ENCODE measurements at places on chromosomes 1 and 21.

- no peaks in the 10 kb centered on the region for H3K4me1 ChIP-seq
- H3K27me3 ChIP-seq: no peaks in the 10 kb centered on the region
- DNase-seq: no peak
- no peaks in the 10 kb centered on the region for H3K36me3 ChIP-seq
- no peak overlapping the region for H3K4me3 ChIP-seq
- no peak overlapping the region for H3K27ac ChIP-seq
Observed at GRCh38 chr1:243454328-243454997, 198.6 kb downstream of the SDCCAG8 start.

DNA sequence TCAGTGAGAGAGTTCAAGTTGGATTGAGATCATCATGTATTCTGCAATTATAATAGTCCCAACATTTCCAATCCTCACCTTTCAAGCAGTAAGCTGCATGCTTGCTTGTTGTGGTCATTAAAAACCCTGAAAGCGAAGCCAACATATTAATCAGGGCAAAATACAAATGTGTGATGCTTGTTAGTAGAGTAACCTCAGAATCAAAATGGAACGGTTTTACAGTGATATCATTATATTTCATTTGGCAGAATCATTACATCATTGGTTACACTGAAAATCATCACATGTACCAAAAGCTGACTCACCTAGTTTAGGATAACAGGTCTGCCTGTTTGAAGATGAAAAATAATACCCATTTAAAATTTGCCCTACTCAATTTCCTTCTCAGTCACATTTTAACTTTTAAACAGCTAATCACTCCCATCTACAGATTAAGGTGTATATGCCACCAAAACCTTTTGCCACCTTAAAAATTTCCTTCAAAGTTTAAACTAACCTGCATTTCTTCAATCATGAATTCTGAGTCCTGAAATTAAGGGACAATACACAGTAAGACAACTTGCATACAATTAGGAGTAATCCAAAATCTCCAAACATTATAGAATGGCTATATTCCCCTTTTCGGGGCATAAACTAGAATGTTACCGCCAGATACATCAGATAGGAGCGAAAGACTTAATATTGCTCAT lies 3.5 kb downstream of the GAS5 start:
- H3K4me1 ChIP-seq: peaks cover 25% of the 10 kb centered on the region
- peak overlapping the region; percentile 13 for H3K27ac ChIP-seq
- no peak for DNase-seq

- no peaks in the 10 kb centered on the region for H3K27me3 ChIP-seq
- H3K4me3 ChIP-seq: no peak overlapping the region
- H3K4me1 ChIP-seq: peaks cover 4% of the 10 kb centered on the region
- no peak for DNase-seq
- H3K27ac ChIP-seq: no peak overlapping the region
Observed at GRCh38 chr1:184803180-184803492, 48.5 kb upstream of the EDEM3 start.

DNA sequence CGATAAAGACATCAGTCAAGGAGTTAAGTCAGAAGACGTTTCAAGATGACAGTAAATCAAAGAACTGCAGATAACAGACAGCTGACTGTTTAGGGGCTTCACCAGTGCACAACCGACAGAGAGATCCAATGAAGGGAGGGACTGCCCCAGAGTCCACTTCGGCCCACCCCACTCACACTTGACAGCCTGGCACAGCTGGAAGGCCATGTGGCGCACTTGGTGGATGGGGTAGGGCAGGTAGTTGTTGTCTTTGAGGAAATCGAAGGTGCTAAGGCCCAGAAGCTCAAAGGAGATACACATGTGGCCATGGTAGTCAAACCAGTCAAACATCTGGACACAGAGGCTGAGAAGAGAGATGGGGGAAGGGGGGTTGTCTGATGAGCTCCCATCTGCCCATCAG lies 4.4 kb upstream of the SCAMP3 start:
- H3K27me3 ChIP-seq: no peaks in the 10 kb centered on the region
- peaks cover 3% of the 10 kb centered on the region for H3K4me1 ChIP-seq
- peaks cover 48% of the 10 kb centered on the region for H3K36me3 ChIP-seq
- no peak overlapping the region for H3K27ac ChIP-seq

GRCh38 chr1:167210966-167211674 lies 9.6 kb upstream of the POU2F1 start:
- H3K36me3 ChIP-seq: no peaks in the 10 kb centered on the region
- no peaks in the 10 kb centered on the region for H3K4me1 ChIP-seq
- no peak overlapping the region for H3K27ac ChIP-seq
- H3K27me3 ChIP-seq: peaks cover 13% of the 10 kb centered on the region
- DNase-seq: no peak

GRCh38 chr1:207848234-207848633 lies 62.7 kb downstream of the CD34 start:
- no peak overlapping the region for H3K4me3 ChIP-seq
- peak; percentile 90 for DNase-seq
- peaks cover 40% of the 10 kb centered on the region for H3K4me1 ChIP-seq
- H3K27ac ChIP-seq: peak overlapping the region; percentile 90

DNA sequence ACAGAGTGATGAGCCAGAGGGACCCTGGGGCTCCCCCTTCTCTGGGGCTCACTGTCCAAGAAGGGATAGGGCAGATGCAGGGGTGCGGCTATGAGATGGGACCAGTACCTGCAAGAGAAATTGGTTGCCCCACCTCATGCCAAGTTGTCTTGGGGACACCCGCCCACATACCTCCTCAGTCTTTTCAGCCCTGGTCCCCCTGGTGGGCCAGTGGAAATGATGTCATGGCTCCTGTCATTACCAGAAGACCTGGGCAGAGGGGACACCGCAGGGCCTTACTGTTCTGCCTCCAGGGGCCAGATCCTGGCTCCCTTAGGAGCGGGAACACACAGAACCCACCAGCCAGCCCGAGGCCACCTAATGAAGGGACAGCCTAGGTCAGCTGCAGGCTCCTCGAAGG lies 63.2 kb downstream of the CDK18 start:
- no peak for DNase-seq
- no peaks in the 10 kb centered on the region for H3K36me3 ChIP-seq
- no peaks in the 10 kb centered on the region for H3K4me1 ChIP-seq
- no peak overlapping the region for H3K27ac ChIP-seq

DNA sequence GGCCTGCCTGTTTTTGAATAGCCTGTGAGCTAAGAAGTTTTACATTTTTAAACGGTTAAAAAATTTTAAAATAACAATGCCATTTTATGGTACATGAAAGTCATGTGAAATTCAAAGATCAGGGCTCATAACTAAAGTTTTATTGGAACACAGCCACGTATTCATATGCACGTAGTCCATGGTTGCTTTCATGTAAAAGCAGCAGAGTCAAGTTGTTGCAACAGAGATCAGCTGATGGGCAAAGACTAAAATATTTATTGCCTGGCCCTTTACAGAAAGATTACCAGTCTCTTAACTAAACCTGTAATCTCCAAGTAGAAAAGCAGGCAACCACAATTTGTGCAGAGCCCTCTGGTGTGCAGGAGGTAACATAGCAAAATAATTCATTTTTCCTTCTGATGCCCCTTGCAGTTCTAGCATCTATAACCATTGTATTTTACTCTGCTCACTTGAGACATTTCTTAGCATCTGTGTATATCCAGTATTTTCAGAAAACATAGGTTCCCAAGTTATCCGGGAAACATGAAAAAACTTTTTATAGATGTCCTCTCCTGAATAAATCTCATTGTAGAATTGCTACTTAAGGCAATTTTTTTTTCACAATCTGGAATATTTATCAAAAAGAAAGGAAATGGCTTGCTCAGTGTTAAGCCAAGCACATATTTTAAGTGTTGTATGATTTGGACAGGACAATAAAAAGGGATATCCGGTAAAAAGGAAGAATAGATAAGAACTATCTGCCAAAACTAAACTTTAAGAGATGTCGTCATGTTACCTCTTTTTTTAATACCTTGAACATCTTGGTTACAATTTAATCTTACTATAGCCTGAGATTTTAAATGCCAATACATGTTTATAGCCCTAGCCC lies 430.8 kb downstream of the PLPP3 start:
- H3K36me3 ChIP-seq: no peaks in the 10 kb centered on the region
- peak; percentile 75 for DNase-seq
- no peak overlapping the region for H3K27ac ChIP-seq
- no peak overlapping the region for H3K4me3 ChIP-seq
- H3K27me3 ChIP-seq: no peaks in the 10 kb centered on the region
- H3K4me1 ChIP-seq: peaks cover 20% of the 10 kb centered on the region

GRCh38 chr1:162271972-162272371 lies 104.7 kb downstream of the SPATA46 start:
- no peak overlapping the region for H3K27ac ChIP-seq
- no peaks in the 10 kb centered on the region for H3K27me3 ChIP-seq
- H3K4me1 ChIP-seq: no peaks in the 10 kb centered on the region

- no peak overlapping the region for H3K4me3 ChIP-seq
- no peak for DNase-seq
- no peaks in the 10 kb centered on the region for H3K27me3 ChIP-seq
- H3K27ac ChIP-seq: no peak overlapping the region
- H3K4me1 ChIP-seq: no peaks in the 10 kb centered on the region
Observed at GRCh38 chr1:206604861-206605260, 7.4 kb downstream of the EIF2D start.

GRCh38 chr1:25641931-25642573 lies 25.5 kb downstream of the MAN1C1 start:
- peaks cover 22% of the 10 kb centered on the region for H3K27me3 ChIP-seq
- peaks cover 6% of the 10 kb centered on the region for H3K4me1 ChIP-seq
- DNase-seq: peak; percentile 8
- no peak overlapping the region for H3K27ac ChIP-seq
- H3K36me3 ChIP-seq: no peaks in the 10 kb centered on the region
- H3K4me3 ChIP-seq: no peak overlapping the region

DNA sequence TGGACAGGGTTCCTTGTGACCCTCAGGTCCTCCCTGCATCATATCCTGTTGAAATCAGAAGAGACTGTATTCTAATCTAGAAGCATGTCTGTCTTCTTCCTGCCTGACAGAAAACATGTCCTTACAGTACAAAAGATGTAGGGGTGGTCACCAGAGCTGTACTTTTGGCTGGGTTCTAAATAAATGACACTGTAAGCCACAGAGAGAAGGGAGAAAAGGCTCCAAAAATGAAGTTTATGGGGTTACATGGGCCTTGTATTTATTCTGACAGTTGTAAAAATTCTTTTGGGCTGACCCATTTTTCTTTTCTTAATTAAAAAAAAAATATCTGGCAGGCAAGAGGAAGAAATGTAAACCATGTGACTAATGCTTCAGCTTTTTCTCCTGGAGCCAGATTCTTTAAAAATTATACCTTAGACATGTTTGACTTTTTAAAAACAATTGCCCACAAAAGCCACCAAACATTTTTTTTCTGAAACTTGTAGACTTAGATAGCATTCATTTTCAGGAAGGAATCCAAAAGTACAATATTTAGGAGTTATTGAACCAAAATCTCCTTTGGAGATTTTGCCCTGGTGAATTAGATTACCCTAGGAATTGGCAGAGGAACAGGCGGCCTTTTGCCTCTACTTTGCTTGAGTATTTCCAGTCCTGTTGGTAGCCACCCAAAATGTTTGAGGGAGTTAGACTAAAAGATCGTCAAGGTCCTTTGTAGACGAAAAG lies 17.1 kb downstream of the RGL1 start:
- H3K4me1 ChIP-seq: peaks cover 24% of the 10 kb centered on the region
- H3K27ac ChIP-seq: peak overlapping the region; percentile 5
- H3K27me3 ChIP-seq: no peaks in the 10 kb centered on the region
- H3K4me3 ChIP-seq: no peak overlapping the region
- DNase-seq: peak; percentile 40
- no peaks in the 10 kb centered on the region for H3K36me3 ChIP-seq

GRCh38 chr21:43810505-43811261 lies 21.3 kb downstream of the RRP1 start:
- H3K27ac ChIP-seq: no peak overlapping the region
- H3K4me3 ChIP-seq: no peak overlapping the region
- H3K27me3 ChIP-seq: no peaks in the 10 kb centered on the region
- H3K4me1 ChIP-seq: peaks cover 19% of the 10 kb centered on the region
- DNase-seq: peak; percentile 56

- no peak overlapping the region for H3K27ac ChIP-seq
- H3K36me3 ChIP-seq: no peaks in the 10 kb centered on the region
- no peaks in the 10 kb centered on the region for H3K4me1 ChIP-seq
- H3K4me3 ChIP-seq: no peak overlapping the region
- DNase-seq: no peak
Observed at GRCh38 chr1:30526652-30527345, 196.6 kb downstream of the MATN1 start.

DNA sequence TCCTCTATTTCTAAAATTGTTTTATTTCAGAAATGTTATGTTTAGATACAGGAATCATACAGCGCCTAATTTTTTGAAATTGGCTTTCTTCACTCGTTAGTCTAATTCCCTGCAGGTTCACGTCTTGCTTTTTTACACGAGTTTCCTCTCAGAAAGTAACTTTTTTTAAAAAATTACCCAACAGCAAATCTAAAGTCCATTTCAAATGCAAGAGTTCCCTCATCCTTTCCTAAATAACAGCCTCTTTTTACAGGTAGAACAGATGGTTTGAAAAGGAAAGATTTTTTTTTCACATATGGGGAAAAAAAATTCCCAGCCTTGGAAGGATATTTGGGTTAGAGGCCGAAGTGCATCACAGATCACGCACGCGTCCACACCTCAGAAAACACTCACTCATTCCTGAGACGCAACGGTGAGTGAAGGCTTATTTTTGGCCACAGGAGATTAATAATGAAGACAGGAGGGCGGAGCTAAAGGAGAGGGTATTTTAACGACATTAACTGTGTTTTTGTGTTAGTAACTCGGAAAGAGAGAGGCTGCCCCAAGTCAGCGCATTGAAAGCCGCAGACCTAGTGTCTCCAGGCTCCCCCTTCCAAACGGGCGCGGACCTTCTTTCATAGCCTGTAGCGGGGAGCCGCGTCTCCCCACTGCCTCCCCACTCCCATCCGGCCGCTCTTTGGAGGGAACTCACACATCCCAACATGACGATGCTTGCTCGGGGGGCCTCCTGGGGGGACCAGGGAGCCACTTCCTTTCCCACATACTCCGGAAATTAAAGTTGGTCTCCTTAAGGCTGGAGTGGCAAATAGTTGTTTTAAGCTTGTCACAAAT lies 969 bp upstream of the RIPK4 start:
- no peaks in the 10 kb centered on the region for H3K4me1 ChIP-seq
- no peak for DNase-seq
- H3K27me3 ChIP-seq: peaks cover 83% of the 10 kb centered on the region
- no peak overlapping the region for H3K4me3 ChIP-seq

DNA sequence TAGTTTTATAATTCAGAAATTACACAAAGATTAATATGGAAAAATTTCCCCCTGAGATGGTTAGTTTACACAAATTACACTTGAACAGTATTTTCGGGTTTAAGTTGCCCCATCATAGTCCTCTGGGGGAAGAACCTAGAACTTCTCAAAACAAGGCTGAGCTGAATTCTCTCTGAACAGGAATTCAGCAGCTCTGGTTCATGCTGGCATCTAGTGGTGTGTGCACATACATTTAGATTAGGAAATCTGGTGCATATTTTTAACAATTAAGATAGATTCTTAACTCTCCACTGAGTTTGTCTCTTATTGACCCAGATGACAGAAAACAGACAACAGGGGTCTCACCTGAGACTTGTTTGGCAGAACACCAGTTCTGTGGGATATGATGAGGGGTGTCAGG lies 410.7 kb downstream of the DSCAM start:
- no peak overlapping the region for H3K4me3 ChIP-seq
- H3K36me3 ChIP-seq: no peaks in the 10 kb centered on the region
- no peaks in the 10 kb centered on the region for H3K4me1 ChIP-seq
- no peak for DNase-seq

Measured in endothelial cell of umbilical vein (primary cell).